Activated CD4-positive, alpha-beta T cell treated with anti-CD3 and anti-CD28 coated beads, Interleukin-2, amount 10 ng/mL, durations not matched to agents 24 days and 14 days (primary cell): ENCODE measurements at places on chromosomes 7 and 10.

DNA sequence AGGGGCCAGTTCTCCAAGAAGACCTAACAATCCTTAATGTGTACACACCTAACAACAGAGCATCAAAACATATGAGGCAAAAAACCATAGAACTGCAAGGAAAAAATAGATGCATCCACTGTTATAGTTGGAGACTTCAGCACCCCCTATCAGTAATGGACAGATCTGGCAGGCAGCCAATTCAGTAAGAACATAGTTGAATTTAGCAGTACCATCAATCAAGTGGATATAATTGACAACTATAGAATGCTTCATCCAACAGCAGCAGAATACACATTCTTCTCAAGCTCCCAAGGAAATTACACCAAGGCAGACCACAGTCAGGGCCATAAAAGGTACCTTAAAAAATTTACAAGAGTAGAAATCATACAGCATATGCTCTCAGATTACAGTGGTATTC, 42.2 kb downstream of the POLL start:
- no peak overlapping the region for H3K4me3 ChIP-seq
- H3K4me1 ChIP-seq: no peaks in the 10 kb centered on the region
- peaks cover 4% of the 10 kb centered on the region for H3K36me3 ChIP-seq
- H3K27ac ChIP-seq: no peak overlapping the region
- DNase-seq: no peak

- H3K27ac ChIP-seq: no peak overlapping the region
- no peak for DNase-seq
- H3K4me1 ChIP-seq: peaks cover 25% of the 10 kb centered on the region
- no peak overlapping the region for H3K4me3 ChIP-seq
- H3K36me3 ChIP-seq: peaks cover 15% of the 10 kb centered on the region
These were observed 1.9 kb upstream of the OTUD1 start for GRCh38 chr10:23436983-23437382.

DNA sequence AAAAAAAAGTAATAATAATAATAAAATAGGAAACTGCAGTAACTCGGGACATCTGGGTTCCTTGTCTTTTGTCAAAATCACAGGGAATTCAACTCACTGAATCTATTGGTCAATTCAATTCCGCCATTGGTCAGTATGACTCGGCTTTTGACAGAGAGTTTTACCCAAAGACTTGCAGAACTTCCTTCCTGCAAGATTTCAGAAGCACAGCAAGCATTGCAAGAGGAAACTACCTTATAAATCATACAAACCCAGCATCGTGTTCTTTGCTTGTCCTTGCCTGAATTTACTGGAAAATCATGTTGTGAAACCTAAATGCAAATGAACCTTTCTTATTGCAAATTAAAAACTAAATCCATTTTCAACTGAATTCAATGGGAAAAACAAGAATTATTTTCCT, 15.5 kb downstream of the KLF6 start:
- no peak for DNase-seq
- H3K36me3 ChIP-seq: peaks cover 17% of the 10 kb centered on the region
- H3K4me1 ChIP-seq: peaks cover 45% of the 10 kb centered on the region
- H3K27me3 ChIP-seq: no peaks in the 10 kb centered on the region

- H3K4me1 ChIP-seq: no peaks in the 10 kb centered on the region
- H3K27me3 ChIP-seq: no peaks in the 10 kb centered on the region
- H3K4me3 ChIP-seq: no peak overlapping the region
- no peaks in the 10 kb centered on the region for H3K36me3 ChIP-seq
- no peak for DNase-seq
- no peak overlapping the region for H3K27ac ChIP-seq
These were observed 67.6 kb downstream of the TACC2 start for GRCh38 chr10:122056431-122057094.

DNA sequence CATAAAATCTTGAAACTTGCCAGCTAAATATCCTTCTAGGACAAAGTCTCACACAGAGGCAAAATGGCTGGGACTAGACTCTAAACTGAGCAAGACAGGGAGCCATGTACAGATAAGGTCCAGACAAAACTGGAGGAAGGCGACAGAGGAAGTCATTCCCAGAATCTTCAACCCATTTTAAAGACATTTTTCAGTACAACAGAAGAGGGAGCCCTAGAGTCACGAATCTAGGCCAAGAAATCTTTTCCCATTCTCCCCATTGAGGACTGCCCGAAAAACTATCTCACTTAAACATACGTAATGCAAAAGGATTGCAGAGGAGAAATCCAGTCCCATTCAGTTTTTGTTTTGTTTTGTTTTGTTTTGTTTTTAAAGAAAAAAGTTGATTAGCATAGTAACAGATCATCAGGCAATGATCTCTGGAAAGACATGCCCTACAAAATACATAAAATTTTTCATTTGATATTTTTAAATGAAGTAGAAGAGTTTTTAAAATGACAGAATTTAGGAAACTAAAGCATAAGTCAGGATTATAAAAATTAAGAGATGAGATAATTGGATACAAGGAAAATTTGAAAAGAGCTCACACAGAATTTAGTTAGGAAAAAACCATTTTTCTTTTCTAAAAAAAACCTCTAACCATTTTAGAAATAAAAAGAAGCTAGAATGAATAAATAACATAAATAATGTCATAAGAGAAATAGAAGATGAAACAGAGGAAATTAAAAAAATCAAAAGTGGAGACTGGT, 16.9 kb upstream of the PRF1 start:
- peaks cover 39% of the 10 kb centered on the region for H3K4me1 ChIP-seq
- DNase-seq: no peak
- peak overlapping the region; percentile 84 for H3K27ac ChIP-seq
- H3K36me3 ChIP-seq: peaks cover 13% of the 10 kb centered on the region
- no peaks in the 10 kb centered on the region for H3K27me3 ChIP-seq
- H3K4me3 ChIP-seq: no peak overlapping the region

GRCh38 chr7:44112997-44113763, 9.0 kb downstream of the AEBP1 start:
- peaks cover 28% of the 10 kb centered on the region for H3K36me3 ChIP-seq
- no peaks in the 10 kb centered on the region for H3K27me3 ChIP-seq
- H3K27ac ChIP-seq: no peak overlapping the region
- DNase-seq: no peak
- H3K4me1 ChIP-seq: no peaks in the 10 kb centered on the region

DNA sequence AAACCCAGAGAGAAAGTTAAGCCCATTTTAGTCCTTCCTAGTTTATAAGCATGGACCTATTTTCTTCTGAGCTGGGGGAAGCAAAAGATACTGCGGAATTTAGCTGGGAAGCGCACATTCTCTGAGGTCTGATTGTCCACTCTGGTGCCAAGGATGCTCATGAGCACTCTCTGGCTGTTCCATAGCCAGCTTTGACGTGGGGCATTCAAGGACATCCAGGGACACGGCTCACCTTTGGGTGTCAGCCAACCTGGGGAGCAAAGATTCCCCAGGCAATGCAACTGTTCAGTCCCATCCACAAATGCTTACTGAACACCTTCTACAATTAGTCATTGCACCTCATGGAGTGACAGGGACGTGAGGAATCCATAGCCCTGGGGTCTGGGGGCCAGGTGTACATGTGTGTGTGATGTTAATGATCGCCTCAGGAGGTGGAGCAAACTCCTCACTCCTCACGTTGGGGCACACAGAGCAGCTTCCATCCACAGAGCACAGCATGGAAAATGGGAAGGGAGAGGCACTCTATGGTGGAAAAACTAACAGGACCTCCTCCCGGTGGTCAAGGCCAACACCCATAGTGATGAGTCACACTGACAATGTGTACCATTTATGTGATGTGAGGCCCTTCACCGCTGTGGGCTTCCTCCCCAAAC, 67.5 kb upstream of the IGFBP3 start:
- no peaks in the 10 kb centered on the region for H3K36me3 ChIP-seq
- H3K4me3 ChIP-seq: no peak overlapping the region
- H3K27ac ChIP-seq: no peak overlapping the region
- DNase-seq: peak; percentile 36

- H3K27me3 ChIP-seq: no peaks in the 10 kb centered on the region
- no peaks in the 10 kb centered on the region for H3K4me1 ChIP-seq
- H3K36me3 ChIP-seq: no peaks in the 10 kb centered on the region
- H3K27ac ChIP-seq: no peak overlapping the region
These were observed 978.7 kb upstream of the AUTS2 start for GRCh38 chr7:68619526-68619925.

- DNase-seq: no peak
- no peak overlapping the region for H3K4me3 ChIP-seq
- no peak overlapping the region for H3K27ac ChIP-seq
These were observed 66.6 kb downstream of the SLIT1 start for GRCh38 chr10:97119058-97119745.

GRCh38 chr10:97590082-97590747, 694 bp downstream of the C10orf62 start:
- peak; percentile 71 for DNase-seq
- H3K4me3 ChIP-seq: no peak overlapping the region
- H3K36me3 ChIP-seq: no peaks in the 10 kb centered on the region

DNA sequence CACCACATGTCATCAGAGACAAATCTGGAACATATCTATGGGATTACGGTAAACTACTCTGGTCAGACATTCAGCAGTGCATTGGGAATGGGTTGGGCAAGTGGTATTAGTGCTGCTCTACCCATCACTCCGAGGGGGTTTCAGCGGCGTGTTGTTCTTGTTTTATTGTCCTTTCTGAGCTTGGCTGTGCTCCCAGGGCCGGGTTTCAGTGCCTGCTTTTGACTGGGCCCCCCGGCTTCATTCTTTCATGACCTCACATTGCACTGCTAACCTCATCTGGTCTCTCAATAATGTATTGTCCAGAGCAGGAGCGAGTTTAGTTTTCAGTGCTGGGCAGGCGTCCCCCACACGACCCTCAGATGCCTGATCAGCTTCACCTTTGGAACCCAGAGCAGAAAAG, 364.6 kb downstream of the PAXIP1 start:
- H3K27me3 ChIP-seq: no peaks in the 10 kb centered on the region
- H3K36me3 ChIP-seq: no peaks in the 10 kb centered on the region
- no peaks in the 10 kb centered on the region for H3K4me1 ChIP-seq
- DNase-seq: no peak
- H3K27ac ChIP-seq: no peak overlapping the region

DNA sequence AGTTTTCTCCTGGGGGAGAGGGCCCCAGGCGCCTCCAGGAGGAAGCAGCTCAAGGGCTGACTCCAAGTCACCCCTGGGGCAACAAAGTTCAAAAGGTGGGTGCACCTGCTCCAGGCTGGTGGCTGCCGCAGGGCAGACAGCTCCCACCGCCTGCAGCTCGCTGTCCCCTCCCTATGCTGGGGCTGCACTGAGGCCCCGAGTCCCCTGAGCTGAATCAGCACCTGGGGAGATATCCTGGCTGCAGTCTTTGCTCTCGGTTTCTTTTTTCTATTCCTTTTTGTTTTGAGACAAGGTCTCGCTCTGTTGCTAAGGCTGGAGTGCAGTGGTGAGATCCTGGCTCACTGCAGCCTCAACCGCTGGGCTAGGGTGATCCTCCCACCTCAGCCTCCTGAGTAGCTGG, 183.4 kb downstream of the DNAJB6 start:
- peaks cover 14% of the 10 kb centered on the region for H3K27me3 ChIP-seq
- no peaks in the 10 kb centered on the region for H3K4me1 ChIP-seq
- H3K27ac ChIP-seq: no peak overlapping the region
- DNase-seq: no peak
- no peak overlapping the region for H3K4me3 ChIP-seq

GRCh38 chr7:105874055-105874454, 2.3 kb downstream of the ATXN7L1 start:
- H3K36me3 ChIP-seq: peaks cover 8% of the 10 kb centered on the region
- peaks cover 23% of the 10 kb centered on the region for H3K27me3 ChIP-seq
- DNase-seq: no peak
- H3K4me1 ChIP-seq: peaks cover 33% of the 10 kb centered on the region
- no peak overlapping the region for H3K27ac ChIP-seq

GRCh38 chr10:71973777-71974488, 9.7 kb downstream of the CHST3 start:
- peak overlapping the region; percentile 75 for H3K27ac ChIP-seq
- no peaks in the 10 kb centered on the region for H3K27me3 ChIP-seq
- H3K4me1 ChIP-seq: peaks cover 14% of the 10 kb centered on the region
- H3K36me3 ChIP-seq: no peaks in the 10 kb centered on the region
- no peak for DNase-seq
- no peak overlapping the region for H3K4me3 ChIP-seq

DNA sequence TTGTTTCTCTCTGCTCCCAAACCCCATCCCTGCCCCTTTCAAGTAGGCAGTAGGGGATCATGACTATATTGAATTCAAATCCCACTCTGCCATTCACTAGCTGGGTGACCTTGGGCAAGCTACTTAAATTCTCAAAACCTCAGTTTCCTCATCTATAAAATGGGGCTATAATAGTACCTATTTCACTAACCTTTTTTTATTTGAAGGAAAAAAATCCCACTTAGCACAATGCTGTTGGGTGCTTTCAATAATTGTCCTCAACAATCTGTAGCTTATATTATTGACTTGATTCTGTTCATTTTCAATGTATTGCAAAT, 190.4 kb upstream of the YAE1 start:
- no peaks in the 10 kb centered on the region for H3K27me3 ChIP-seq
- H3K4me1 ChIP-seq: no peaks in the 10 kb centered on the region
- no peak overlapping the region for H3K27ac ChIP-seq
- no peak overlapping the region for H3K4me3 ChIP-seq

DNA sequence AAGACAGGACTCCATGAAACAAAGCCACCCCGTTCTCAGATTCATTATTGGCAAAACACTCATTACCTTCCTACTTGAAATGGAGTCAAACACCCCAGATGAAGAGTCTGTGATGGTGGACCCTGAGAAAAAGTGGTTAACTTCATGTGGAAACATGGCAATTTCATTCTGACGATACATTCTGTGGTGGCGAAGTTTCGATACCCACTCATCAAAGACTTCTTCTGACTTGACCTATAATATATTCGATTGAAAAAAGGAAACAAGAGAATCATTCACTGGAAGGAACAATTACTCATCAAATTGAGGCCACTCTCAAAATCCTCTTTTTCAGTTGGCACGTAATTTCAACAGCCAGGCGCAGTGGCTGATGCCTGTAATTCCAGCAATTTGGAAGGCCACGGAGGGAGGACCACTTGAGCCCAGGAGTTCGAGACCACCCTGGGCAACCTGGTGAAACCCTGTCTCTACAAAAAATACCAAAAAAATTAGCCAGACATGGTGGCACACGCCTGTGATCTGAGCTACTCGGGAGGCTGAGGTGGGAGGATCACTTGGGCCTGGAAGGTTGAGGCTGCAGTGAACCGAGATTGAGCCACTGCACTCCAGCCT, 108.8 kb upstream of the GSDME start:
- H3K27me3 ChIP-seq: no peaks in the 10 kb centered on the region
- peaks cover 85% of the 10 kb centered on the region for H3K36me3 ChIP-seq
- DNase-seq: peak; percentile 64
- peak overlapping the region; percentile 93 for H3K27ac ChIP-seq
